ENCODE measurements at places on chromosomes 1 and 21.

- DNase-seq, result no peak
Observed at GRCh38 chr1:56908619-56909221, 54.1 kb downstream of the C8A start.

GRCh38 chr1:109370712-109371340 lies 26.9 kb downstream of the SORT1 start:
- no peak for DNase-seq

DNA sequence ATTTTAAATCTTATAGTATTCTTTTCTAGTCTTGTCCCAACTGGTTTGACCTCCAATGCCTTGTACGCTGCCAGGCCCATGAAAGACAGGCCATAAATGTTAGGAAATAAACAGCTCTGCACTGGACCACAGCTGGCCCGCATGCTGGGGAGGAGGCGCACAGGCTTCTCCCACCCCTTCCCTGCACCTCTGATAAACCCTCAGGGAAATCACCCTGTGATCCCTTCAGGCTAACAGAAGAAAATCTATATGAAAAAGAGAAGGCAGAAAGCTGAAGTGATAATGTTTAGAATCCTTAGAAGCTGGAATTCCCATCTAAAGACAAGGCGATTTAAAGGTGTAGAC lies 41.5 kb downstream of the COLGALT2 start:
- DNase-seq, result no peak

DNA sequence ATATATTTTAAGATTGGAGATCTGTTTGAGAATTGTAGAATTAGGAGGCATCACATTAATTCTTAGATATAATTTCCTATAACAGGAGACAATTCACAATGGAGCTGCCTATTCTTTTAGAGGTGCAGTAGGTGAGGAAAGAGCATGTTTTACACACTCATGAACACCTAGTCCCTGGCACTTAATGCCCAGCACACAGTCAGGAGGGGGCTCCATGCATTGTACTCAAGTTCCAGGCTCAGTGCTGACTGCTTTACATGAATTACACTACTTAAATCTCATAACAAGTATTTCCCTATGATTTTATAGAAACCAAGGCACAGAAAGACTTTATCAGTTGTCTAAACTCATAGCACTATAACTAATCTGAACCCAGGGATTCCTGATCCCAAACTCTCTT lies 360 bp upstream of the GBP3 start:
- no peak for DNase-seq

DNA sequence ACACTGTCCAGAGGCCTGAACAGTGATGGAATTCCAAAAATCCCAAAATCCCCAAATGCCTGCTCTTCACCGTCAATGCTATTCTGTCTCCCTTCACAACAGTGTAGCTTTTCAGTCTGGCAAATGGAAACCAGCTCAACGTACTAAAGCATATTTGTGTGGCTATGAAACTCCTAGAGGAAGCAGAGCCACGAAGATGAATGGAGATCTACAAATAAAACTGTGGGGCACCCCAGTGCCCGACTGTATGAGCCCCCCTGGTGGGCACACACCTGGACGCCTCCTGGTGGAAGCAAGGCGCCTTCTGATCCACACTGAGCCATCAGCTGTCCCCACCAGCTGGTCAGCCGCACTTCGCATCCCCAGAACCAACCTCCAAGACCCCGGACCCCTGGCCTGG lies 129.1 kb upstream of the SOD1 start:
- DNase-seq, result no peak

- DNase-seq, result peak; percentile 96
Observed at GRCh38 chr1:16155537-16156410, at the start of gene EPHA2. Gene EPHA2, minus strand, starts transcription at chr1:16156069. Its CDS starts 137 bp downstream, at chr1:16155932.

- DNase-seq, result no peak
Observed at GRCh38 chr1:210922666-210923065, 211.3 kb downstream of the KCNH1 start.

DNA sequence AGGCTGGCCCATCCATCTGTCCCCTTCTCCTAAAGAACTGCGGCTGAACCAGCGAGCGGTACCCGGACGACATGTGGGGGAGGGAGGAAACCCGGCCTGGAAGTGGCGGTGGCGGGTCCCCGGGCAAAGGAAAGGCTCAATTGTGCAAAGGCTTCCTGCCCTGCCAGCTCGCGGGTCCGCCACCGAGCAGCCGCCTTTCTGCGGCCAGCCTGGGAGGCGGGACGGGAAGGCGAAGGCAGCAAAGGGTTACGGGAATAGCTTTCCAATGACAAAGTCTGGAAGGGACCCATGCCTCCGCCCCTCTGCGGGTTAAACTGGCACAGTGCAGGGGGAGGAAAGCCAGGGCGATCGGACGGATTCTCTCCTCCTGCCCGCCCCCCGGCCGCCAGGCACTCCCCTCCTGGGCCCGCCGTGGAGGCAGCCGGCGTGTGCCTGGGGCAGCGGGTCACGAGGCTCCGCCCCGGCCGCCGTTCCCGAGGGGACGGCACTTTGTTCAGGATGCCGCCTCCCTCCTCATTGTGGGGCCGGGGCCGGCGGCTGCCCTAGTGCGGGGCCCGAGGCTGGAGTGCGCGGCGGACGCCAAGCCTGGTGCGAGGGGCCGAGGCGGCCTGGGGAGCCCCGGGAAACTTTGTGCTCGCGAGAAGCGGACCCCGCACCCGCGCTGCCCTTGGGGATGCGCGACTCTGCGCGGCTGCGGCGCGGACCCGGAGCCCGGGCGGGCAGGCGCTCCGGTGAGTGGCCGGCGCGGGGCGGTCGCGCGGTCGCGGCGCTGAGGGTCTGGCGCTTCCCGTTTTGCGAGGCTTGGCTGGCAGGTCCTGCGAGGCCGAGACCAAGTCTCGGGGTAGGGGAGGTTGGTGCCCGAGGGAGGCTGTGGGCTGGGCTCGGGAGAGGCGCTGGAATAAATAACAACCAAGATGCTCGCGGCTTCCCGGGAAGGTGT lies at the start of gene NAV1:
TSS of gene NAV1 (plus strand) at position 516 of the 940 bp plus-strand sequence. CDS start 83,758 bp downstream, outside the sequence.
- DNase-seq, result no peak

DNA sequence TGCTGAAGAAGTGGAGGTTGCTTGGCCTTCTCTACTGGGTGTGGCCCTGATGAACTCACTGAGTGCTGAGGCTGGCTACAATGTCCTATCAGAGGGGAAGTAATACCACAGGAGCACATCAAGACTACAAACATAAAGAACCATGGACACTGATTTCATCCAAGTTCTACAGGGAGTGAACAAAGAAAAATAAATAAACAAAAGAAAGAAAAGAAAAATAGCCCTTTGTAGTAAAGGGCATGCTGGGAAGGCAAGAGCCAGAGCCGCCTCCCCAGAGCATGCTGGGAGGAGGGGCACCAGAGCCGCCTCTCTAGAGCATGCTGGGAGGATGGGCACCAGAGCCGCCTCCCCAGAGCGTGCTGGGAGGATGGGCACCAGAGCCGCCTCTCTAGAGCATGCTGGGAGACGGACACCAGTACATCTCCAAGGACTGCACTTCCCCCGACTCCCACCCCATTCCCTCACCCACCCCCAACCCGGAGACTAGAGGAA lies 65.9 kb downstream of the LAMC2 start:
- no peak for DNase-seq

- DNase-seq, result no peak
Observed at GRCh38 chr1:10308001-10308400, 90.9 kb upstream of the PGD start.

DNA sequence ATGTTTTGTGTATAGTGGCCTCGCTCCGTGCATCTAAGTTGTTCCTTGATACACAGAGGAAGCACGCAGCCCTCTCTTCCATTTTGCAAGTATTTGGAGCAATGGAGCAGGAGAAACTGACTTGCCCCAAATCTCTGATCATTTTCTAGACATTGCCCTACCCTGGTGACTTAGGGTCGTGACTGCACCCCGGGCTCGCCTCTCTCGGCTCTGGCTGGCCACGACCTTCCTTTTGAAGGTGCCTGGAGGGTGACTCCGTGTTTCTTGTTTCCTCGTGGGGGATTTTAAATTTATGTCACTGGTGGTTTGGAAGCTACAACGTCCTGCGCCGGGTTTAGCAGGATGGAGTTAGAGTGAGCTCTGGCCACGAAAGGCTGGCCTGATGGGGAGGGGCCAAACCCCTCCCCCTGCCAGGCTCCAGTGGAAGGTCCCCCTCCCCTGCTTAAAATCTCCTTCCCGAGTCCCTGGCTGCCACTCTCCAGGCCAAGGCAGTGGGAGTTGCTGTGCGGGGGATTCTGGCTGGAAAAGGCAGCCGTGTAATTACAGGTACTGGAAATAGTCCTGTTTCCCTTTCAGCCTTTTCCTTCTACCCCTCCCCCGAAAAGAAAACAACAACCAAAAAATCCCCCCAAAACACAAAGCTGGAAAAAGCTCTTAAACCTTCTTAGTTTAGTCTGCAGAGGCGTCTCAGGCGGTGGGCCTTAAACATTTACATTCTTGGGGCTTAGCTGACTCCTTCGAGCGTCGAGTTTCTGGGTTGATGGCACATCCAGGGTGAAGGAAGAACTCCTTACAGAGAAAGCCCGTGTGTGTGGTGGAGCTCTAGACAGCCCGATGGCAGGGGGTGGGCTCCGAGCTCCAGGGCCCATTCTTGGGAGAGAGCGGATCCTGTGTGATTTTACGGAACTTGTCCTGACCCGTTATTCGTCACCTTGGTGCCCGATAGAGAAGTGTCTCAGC lies 28.1 kb downstream of the SPSB1 start:
- no peak for DNase-seq

DNA sequence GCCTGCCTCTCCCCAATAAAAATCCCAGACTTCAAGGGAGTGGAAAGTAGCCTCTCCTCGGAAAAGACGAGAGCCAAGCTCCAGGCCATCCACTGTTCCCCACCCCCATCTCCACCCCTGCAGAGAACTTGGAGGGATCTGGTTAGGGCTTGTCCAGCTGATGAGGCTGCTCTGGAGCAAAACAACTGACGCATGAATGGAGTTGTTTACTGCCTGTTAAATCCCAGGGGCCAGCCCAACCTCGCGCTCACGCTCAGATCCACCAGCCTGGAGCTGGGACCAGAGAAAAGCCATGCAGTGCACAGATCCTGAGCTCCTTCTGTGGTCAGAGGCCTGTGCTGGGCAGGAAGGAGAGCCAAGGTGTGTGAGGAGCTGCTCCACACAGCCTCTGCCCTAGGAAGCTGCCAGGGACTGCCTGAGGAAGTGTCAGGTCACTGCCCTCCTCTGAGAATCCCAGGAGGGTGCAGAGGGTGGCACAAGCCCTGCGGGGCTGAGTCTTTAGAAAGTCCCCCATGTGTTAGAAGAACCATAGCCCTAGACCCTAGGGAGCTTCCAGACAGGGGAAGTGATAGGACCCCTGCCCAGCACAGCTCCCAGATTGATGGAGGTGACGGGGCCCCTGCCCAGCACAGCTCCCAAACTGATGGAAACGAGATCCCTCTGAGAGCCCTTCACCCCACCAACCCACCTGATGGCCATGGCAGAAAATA lies 109.0 kb upstream of the IPO9 start:
- DNase-seq, result no peak

- no peak for DNase-seq
Observed at GRCh38 chr1:152543820-152544219, 22.8 kb downstream of the LCE3E start.

GRCh38 chr1:113074237-113074636 lies 1.2 kb downstream of the LRIG2 start:
- no peak for DNase-seq

DNA sequence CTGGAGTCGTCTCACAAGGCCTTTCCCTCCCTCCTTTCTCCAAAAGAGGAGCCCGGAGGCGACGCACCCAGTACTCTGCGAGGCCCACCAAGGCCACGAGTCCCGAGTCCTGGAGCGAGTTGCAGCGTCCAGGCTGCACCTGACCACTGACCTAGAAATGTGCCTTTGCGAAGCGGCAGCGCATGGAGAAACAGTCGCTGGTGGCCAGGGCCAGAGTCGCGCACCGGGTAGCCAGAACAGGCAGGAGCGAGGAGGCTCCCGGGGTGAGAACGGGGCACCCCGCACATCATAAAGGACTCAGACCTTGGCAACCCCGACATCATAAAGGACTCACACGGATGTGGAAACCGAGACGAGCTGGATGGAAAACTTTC lies 318.4 kb downstream of the FAM72C start:
- no peak for DNase-seq

GRCh38 chr1:92838519-92838918 lies 6.7 kb downstream of the RPL5 start:
- no peak for DNase-seq

DNA sequence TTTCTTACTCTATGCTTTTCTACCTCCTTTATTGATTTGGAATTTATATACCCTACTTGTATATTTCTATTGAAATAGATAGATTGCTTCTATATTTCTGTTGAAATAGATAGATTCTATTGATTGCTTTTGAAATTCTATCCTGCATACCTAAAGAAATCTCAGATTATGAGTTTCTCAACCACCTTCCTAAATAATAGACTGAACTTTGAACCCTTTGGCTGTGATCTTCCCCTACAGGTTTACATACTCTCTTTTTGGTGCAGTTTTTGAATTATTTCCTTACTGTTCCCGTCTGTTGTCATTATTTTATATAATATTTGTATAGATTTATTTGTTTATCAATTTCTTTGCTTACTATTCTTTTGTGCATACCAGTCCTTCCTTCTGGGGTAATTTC lies 20.4 kb upstream of the CSF3R start:
- no peak for DNase-seq

- DNase-seq, result no peak
Observed at GRCh38 chr1:219917851-219918466, 10.4 kb downstream of the SLC30A10 start.

DNA sequence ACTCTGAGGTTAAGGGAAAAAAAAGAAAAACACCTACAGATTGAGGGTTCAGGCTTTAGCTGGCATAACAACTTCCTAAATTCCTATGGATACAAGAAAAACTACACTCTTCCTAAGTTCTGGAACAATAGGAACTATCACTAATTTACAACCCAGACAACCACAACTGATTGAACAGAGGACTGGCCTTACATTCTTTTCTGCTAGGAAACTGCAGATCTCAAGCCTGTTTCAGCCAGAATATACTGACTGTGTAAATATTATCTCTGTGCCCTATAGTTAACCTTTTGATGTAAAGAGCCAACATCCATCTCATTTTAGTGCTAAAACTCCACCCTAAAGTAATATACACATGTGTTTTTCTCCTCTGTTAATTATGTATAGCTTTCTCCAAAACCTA lies 1186.5 kb upstream of the TMPRSS15 start:
- no peak for DNase-seq

Measured in left kidney (tissue), 8 donors.